ENCODE measurements at places on chromosomes 2 and 18.

DNA sequence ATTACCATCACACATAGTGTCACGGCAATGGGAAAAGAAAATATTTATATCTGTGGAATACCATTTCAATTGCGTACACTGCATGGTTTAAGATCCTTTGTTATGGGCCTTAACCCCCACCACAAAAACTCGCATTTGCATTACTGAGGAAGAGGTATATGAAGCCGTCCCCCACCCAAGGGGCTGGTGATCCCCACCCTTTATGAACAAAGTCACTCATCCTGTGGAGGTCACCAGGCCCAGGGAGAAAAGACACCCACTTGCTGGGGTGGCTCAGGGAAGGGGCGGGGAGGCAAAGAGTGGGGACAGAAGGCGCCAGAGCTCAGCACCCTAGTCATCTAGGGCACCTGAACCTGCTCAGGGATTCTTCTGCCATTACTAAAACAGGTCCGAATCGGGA is 133.8 kb downstream of the ZNF516 start:
- no peak for DNase-seq

- no peak for DNase-seq
Observed at GRCh38 chr2:175838979-175839378, 163.1 kb downstream of the LNPK start.

DNA sequence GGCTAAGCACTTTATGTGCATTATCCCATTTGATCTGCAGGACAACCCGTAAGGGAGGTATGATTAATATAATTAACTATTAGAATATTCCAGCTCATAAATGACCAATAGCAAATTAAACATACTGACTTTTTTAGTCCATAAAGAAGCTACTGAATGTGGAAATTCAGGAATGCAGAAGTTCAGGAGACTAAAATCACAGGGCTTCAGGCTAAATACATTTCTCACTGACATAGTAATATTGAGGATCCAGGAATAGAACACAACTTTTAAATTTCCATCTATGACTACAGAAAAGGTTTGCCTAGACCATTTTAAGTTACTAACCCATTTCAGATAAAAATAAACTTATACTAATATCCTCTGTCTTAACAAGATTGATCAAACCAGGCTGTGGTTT is 97.4 kb upstream of the CCDC195 start:
- DNase-seq, result no peak

GRCh38 chr18:46421973-46422551 is 235.0 kb downstream of the LOXHD1 start:
- no peak for DNase-seq

- no peak for DNase-seq
Observed at GRCh38 chr18:28468901-28469300, 292.0 kb upstream of the CDH2 start.

DNA sequence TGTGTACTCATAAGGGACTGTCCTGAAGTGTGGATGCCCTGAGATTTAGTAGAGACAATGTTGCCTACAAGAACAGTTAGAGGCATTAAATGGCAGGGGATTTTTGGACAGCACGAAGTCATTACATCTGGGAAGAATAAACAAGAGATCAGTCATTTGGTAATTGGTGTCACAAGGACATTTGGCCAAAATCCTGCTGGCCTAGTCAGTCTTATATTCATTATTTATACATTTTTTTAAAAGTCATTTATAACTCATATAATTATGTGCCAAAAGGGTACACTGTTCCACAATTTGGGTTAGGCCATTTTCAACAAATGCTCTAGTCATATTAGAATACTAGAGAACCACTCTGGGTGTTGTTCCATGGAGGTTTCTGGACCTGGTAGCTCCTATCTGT is 104.7 kb downstream of the LRATD1 start:
- DNase-seq, result no peak

- no peak for DNase-seq
Observed at GRCh38 chr2:59594671-59595222, 958.7 kb downstream of the BCL11A start.

DNA sequence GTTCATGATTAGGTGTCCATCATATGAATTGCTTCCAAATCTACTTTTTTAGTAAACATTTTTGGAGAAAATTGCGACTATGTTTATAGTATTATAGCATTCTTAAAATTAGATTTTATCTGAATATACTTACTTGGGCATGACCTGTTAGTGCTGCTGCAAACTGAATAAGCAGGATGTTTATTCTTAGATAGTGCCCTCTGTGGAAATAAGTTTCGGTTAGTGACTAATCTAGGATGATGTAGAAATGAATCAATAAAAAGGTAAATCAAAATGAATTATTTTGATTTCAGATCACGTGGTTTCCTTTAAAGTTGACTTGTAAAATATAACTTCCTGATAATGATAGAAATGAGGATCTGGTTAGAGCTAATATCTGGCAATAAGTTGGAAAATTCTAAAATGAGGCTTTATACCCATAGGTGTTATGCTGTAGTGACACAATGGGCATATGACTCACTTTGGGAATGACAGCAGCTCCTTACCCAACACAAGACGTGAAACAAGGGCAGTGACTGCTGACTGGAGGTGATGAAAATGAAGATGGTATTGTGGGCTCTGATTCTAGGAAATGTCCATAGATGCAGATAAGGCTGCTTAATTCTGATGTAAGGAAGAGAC is 165.8 kb upstream of the TCF4 start:
- DNase-seq, result no peak

DNA sequence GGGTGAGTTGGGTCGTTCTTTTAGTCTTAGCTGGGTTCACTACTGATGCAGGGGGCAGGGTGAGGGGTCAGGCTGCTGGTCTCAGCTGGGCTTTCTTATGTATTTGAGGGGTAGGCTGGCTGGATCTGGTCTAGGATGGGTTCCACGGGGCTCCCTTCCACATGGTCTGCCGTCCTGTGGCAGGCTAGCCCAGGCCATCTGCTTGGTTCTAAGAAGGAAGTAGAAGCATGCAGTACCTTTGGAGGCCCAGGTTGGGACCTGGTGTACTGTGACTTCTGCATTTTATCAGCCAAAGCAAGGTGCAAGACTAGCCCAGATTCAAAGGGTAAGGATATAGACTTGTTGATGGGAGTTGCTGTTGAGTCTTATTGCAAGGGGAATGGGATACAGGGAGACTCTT is 35.5 kb upstream of the MGAT5 start:
- DNase-seq, result no peak

DNA sequence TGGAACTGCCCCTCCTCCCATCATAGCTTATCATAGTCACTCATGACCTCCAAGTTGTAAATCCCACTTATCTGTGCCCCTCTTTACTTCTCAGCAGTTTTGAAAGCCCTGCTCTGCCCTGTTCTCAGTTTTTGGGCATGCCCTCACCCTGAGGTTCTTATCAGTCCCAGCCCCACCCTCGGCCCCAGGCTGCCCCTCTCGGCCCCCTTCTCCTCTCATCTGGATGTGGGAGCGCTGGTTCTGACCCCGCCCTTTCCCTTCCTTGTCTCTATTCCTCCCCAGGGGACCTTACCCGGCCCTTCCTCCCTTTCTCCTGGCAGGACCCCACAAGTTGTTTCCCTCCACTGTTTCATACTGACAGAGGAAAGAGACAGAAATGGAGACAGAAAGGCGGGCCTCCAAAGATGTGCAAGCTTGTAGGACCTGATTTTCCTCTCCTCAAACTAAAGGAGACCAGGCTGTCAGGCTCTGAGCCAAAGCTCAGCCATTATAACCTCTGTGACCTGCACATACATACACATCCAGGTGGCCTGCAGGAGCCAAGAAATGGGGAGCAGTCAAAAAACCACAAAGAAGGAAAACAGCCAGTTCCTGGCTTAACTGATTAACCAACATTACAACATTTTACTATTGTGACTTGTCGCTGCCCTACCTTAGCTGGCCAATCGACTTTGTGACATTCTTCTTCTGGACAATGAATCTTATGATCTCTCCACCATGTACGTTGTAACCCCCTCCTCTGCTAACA is 171.0 kb upstream of the HS6ST1 start:
- DNase-seq, result no peak

GRCh38 chr2:240989451-240990265 is 8.8 kb upstream of the SNED1 start:
- DNase-seq, result no peak

DNA sequence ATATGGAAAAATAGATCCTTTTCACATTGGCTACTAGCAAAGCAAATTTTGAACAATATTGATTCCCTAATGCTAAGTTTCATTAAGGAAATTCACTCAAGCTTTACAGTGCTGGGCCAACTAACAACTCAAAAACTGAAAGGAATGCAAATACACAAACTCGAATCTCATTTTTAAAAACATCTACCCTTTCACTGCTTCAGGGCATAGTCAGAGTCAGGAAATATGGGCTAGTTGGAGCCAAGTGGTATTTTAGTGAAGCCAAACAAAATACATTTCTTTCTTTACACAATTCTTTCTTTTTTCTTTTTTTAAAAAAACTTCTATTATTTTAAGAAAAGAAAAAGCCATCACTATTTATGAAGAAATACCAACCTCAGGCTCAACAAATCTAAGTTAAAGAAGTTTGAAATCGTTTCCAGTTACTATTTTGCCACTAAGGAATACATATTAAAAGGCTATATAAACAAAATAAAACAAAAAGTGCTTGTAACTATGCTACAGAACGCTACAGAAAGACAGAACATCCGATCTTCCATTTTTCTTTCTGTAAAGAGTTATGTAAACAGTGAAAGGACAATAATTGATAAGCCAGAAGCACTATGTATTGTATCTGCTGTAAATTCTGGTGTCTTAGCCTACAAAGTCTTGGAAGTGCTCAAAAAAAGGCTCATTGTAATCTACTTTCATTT is 113.6 kb upstream of the STK17B start:
- DNase-seq, result no peak

- DNase-seq, result no peak
Observed at GRCh38 chr18:44636241-44636640, 44.4 kb upstream of the SETBP1 start.

DNA sequence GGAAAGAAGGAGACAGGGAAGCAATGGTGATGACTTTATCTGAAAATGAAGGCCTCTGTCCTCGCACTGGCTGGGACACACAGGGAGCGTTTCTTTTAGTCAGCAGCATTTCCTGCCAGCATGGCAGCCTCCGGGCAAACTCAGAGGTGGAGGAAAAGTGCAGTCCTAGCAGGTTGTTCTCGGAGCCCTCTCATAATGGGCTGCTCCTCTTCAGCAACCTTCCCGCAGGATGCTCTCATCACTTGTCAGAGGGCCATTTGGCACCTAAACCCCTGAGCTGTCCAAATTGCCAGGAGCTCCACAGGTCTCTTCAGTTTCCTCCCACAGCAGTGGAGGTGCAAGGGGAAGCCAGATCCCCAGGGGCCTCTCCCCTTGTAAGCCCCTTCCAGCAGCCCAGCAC is 6.2 kb downstream of the STK39 start:
- DNase-seq, result no peak

- DNase-seq, result no peak
Observed at GRCh38 chr2:223537115-223537514, 65.0 kb downstream of the SCG2 start.

GRCh38 chr2:9355716-9356115 is 67.6 kb downstream of the ITGB1BP1 start:
- DNase-seq, result no peak

- DNase-seq, result no peak
Observed at GRCh38 chr18:30450927-30451326, 591.6 kb downstream of the DSC3 start.

GRCh38 chr2:233831011-233831721 is 23.2 kb downstream of the HJURP start:
- no peak for DNase-seq

DNA sequence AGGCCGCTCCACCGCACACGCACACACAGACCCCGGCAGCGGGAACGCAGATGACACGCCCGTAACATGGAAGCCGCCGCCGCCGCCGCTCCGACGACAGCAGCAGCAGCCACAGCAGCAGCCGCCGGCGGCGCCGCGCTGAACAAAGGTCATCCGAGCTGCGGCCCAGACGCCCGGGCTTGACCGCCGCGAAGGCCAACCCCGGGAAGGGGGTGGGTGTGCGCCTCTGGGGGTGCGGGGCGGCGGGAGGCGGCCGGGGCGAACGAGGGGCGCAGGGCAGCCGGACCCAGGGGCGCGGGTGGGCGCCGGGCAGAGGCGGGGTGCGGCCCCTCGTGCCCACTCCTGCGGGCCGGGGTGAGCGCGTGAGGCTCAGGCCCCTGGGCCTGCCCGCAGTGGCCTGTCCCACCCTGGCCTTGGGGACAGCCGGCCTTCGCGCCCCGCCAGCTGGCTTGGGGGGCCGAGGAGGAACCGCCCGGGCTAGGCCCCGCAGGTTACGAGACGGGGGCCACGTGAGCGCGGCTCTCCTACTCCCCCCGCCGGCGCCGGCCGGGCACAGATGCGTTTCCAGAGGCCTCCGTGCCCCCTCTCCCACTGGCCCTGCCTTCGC is 1.0 kb upstream of the ZNF532 start:
- DNase-seq, result no peak

GRCh38 chr2:6074089-6074643 is 382.0 kb downstream of the SOX11 start:
- no peak for DNase-seq

- DNase-seq, result no peak
Observed at GRCh38 chr18:8036551-8036950, 469.4 kb downstream of the PTPRM start.

GRCh38 chr2:45979065-45979464 is 318.1 kb upstream of the EPAS1 start:
- no peak for DNase-seq

- no peak for DNase-seq
Observed at GRCh38 chr2:88680266-88680902, 11.1 kb upstream of the RPIA start.

DNA sequence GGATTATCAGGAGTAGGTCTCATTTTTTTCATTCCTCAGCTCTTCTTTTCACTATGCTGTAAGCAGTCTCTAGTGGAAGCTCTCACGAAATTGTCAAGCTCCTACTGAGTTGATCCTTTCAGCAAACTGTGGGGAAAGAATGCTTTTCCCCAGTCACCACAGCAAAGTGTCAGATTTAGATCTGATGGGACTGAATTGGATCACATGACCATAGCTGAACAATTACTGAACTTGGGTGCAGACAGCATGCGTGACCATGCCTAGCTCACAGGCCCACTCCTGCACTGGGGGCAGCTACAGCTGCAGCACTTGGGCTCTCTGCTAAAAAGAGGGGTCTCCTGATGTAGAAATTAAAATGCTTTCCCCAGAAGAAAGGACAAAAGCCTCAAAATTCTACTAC is 3.1 kb downstream of the ARHGAP15 start:
- no peak for DNase-seq

DNA sequence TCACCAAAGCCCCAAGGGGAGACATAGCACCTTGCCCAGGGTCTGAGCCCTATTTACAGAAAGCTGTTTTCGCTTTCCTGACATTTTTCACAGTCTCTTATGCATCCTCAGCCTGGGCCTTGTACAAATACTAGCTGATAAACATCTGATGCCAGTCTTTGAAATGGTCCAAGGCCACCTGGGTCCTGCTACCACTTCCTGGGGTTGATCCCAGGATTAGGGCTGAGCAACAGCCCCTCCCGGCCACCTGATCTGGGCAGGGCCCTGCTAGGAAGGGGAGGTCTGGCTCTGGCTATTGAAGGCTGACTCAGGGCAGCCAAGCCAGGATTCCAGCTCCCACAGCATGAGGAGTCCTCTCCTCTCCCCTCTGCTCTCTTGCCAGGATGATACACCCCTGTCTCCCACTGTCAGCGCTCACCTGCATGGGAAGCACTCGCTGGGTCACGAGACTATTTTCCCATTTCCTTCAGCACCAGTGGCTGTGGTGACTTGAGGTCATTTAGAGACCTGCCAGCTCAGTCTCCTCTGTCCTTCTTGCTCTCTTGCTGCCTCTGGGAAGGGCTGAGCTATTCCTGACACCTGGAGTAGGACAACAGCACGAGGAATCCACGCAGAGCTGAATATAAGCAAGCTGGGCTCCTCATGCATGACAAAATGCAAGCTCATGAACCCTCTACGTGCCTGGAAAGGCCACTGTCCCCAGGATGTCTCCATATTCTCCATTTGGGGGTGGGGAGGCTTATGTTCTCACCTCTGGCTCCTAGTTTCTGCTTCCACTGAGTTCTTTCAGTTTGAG is 53.0 kb upstream of the LGALSL start:
- DNase-seq, result no peak
